Activated CD8-positive, alpha-beta memory T cell treated with anti-CD3 and anti-CD28 coated beads, Interleukin-2, amount 50 U/mL, for 4 hours (primary cell): ENCODE measurements at places on chromosomes 16 and 17.

DNA sequence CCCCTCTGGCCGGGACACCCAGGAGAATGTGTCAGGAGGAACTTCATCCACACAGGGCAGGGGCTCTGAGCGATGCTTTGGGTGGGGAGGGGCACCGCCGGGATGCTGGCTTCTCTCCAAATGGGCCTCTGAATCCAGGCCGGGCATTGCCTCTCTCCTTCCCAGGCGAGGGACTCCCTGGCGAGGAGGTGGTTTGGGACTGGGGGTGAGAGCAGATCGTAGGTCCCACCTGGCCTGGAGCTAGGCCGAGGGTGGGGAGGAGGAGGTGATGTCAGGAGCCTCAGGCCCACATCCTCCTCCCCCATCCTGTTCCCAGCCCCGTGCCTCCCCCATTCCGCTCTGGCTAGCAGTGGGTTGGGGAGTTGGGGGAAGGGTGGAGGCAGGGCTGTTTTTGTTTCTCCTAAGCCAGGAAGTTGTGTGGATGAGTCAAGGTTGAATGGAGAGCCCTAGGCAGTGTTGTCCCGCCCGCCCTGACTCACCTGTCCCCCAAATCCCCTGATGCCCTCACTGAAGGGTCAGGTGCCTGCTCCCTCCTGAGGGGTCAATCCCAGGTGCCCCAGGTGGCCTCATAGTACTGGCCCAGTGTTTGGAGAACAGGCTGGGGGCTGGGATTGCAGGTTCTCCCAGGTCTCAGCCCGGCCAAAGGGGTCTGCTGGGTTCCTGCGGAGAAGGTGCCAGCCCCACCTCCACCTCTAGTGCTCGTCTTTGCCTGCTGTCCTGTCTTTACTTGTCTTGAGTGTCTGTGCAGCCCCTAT lies 2.8 kb downstream of the GRB7 start:
- no peak for DNase-seq

DNA sequence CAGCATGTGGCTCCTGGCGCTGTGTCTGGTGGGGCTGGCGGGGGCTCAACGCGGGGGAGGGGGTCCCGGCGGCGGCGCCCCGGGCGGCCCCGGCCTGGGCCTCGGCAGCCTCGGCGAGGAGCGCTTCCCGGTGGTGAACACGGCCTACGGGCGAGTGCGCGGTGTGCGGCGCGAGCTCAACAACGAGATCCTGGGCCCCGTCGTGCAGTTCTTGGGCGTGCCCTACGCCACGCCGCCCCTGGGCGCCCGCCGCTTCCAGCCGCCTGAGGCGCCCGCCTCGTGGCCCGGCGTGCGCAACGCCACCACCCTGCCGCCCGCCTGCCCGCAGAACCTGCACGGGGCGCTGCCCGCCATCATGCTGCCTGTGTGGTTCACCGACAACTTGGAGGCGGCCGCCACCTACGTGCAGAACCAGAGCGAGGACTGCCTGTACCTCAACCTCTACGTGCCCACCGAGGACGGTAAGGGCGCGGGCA lies 645 bp downstream of the NLGN2 start:
- DNase-seq, result peak; percentile 33

- no peak for DNase-seq
These were observed 12.8 kb upstream of the RAB11FIP4 start for GRCh38 chr17:31378638-31379037.

GRCh38 chr17:75542229-75542628 lies 16.7 kb downstream of the LLGL2 start:
- no peak for DNase-seq

GRCh38 chr17:2433696-2434095 lies 32.8 kb upstream of the MNT start:
- DNase-seq, result no peak

DNA sequence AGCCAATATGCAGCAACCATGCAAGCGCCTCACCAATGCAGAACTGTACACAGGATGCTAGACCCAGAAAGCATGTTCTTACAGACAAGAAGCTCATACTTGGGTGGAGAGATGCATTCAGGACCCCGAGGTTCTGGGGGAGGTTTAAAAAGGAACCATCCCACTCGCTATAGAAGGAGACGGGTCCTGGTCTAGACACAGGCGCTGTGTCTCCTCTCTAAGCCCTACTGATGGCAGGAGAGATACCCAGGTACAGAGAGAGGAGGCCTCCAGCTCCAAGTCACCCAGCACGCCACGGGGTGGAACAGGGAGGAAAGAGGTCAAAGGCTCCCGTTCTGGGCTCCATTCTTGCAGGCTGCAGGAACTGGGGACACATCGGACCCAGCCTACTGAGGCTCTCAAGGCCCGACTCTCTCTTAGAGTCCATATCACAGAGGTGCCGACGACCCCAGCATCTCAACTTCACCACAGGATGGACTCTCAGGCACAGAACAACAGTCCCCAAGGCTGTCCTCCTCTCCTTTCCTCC lies 28.0 kb downstream of the SRCIN1 start:
- DNase-seq, result no peak

DNA sequence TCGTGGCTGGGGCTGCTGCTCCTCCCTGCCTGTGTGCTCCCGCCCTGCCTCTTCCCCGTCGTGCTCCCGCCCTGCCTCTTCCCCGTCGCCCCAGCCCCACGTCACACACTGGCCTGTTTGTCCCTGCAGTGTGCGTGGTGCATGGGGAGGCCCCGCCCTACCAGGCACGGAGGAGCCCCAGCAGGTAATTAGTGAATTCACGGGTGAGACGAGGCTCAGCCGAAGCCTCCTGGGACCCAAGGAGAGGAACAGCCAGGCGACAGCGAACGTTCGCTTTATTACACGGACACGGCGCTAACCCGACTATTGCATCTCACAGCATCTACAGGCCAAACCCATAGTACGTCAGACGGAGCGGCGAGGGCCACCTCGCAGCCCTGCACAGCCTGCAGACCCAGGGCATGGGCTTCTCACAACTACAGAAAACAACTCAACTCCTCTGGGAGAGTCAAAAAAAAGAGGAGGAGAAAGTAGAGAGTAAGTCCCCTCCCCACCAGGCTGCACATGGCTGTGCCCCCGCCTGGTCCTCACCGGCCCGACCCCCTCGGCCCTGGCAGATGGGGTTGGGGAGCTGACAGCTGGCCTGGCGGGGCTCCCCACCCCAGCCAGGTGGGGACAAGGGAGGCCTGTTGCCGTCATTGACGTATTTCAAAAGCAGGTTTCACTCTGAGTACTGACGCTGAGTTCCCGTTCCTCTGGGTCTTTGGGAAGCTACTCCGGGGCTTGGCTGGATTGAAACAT lies 4.3 kb upstream of the PABPN1L start:
- DNase-seq, result no peak

- DNase-seq, result no peak
These were observed 48.4 kb upstream of the CRYM start for GRCh38 chr16:21326459-21326858.

GRCh38 chr17:73320601-73321264 lies 8.9 kb upstream of the CDC42EP4 start:
- no peak for DNase-seq

- no peak for DNase-seq
These were observed 23.3 kb upstream of the CCL1 start for GRCh38 chr17:34386343-34386696.

DNA sequence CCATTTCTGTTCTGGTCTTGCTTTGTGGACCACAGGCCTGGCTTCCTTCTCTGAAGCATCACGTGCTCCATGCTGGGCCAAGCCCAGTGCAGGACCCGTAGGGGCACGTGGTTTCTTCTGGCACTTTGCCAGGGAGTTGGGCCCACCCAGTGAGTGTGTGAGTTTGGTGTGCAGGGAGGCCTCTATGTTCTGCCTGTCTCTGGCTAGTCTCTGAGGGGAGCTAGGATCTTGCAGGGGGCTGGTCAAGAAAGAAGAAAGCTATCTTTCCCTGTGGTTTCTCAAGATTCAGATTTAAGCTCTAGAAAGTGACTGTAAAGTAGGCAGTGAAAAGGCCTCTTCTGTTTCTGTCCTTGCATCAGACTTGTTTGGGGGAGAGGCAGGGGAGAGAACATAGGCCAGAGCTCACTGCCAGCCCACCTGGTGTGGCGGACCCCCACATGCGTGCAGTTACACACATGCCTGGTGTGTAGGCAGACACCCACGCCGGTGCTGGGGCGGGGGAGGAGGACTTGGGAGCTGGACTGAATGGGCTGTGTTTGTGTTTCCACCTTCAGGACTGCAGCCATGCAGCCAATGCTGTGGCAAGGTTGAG lies 11.8 kb downstream of the LASP1 start:
- DNase-seq, result no peak

- DNase-seq, result no peak
These were observed 918 bp upstream of the MRM1 start for GRCh38 chr17:36600465-36600864.

DNA sequence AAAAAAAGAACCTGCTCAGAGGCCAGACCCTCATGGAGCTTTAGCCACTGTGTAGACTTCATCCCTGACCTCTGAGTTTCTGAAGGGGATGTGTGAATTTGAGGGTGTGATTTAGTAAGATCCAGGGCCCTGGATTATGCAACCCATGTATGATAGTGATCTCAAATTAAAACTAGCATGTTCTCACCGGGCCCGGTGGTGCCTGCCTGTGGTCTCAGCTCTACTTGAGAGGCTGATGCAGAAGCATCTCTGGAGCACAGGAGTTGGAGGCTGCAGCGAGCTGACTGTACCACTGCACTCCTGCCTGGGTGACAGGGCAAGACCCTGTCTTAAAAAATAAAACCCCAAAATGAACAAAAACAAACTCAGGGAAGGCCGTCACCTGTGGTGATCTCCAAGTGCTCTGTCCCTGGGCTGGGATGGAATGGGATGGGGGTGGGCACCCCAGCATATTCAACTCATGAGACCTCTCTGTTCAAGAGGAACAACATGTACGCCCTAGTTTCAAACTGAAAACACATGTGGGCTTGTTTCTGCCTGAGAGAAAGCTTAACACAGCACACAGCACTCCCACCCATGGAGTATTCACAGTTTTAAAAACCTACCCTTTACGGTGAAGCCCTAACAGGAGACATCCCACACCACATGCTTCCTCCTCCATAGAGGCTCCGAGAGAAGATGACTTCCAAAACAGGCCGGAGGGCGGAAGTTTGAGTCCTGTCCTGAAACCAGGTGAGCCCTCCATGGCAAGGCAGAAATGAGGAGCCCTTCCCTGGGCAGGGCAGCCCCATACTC lies 30.1 kb downstream of the GNPTG start:
- no peak for DNase-seq

DNA sequence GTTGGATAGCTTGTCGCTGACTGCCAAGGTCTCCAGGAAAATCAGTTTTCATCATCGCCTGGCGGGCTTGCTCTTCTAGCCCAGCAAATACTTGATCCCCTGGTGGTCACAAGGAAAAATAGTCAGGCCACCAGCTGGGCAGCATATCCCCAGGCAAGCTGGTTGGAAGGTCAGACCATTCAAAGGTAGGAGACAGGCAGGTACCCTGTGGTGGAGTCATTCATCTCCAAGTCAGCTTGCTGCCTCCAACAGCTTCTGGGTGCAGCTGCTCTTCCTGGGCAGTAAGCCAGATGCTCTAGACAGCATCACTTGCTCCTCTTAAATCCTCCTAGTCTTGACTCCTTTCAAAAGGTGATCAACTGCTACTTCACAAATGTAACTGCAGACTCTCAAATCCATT lies 16.0 kb downstream of the ZNF821 start:
- no peak for DNase-seq

GRCh38 chr16:3752984-3753383 lies 35.7 kb upstream of the TRAP1 start:
- no peak for DNase-seq

- DNase-seq, result no peak
These were observed 96.3 kb upstream of the RCVRN start for GRCh38 chr17:10001306-10001873.
